ENCODE measurements at places on chromosomes 2 and 18. TPM values are rescaled to one million over a fixed set of nuclear protein-coding genes. Genes with fewer than 3 reads are reported as not detected.

Gene SULT1C2
- not detected for total RNA-seq

Gene HTR2B
- total RNA-seq, result not detected

Gene APLF
- 6.8 TPM for total RNA-seq

Gene MOGAT1
- total RNA-seq, result not detected

Gene RUFY4
- total RNA-seq, result 0.53 TPM

Gene ALK
- total RNA-seq, result not detected

Gene SLC11A1
- 0.93 TPM for total RNA-seq

Gene SS18
- 99.7 TPM for total RNA-seq

Gene CD8B
- total RNA-seq, result not detected

Gene C2orf74
- total RNA-seq, result 6.0 TPM

Gene DUSP2
- 118 TPM for total RNA-seq

Gene RNF144A
- total RNA-seq, result 0.56 TPM

Gene TDRD15
- 0.58 TPM for total RNA-seq

Gene TNS1
- total RNA-seq, result 0.13 TPM

Gene VWC2L
- not detected for total RNA-seq

Gene G6PC2
- not detected for total RNA-seq

Gene C1GALT1C1L
- not detected for total RNA-seq

Gene REG3G
- total RNA-seq, result not detected

Gene LOXHD1
- not detected for total RNA-seq

Gene LYG1
- total RNA-seq, result 1.9 TPM

Gene ANKRD44
- total RNA-seq, result 185 TPM

Gene STAT4
- total RNA-seq, result 15.1 TPM

Gene CYP1B1
- 1.2 TPM for total RNA-seq

Gene SOX11
- 0.05 TPM for total RNA-seq

Gene GPR155
- total RNA-seq, result 2.8 TPM

Gene KIF1A
- total RNA-seq, result not detected

Gene SERPINB5
- total RNA-seq, result not detected

Gene ZNF397
- 48.7 TPM for total RNA-seq

Gene PLCL1
- not detected for total RNA-seq

Gene STON1
- 0.86 TPM for total RNA-seq

Gene COL3A1
- not detected for total RNA-seq

Gene KLF7
- 35.8 TPM for total RNA-seq

Gene CIAO1
- 65.6 TPM for total RNA-seq

Gene TUBA3E
- not detected for total RNA-seq

Gene UGT1A8
- total RNA-seq, result not detected

Gene DLX2
- total RNA-seq, result 0.16 TPM

Gene DSG4
- total RNA-seq, result not detected

Gene NGEF
- total RNA-seq, result not detected

Gene CNTNAP5
- not detected for total RNA-seq

Gene STPG4
- total RNA-seq, result 1.0 TPM

Gene SLC4A5
- total RNA-seq, result 5.9 TPM

Gene ZSCAN30
- 21.2 TPM for total RNA-seq

Gene COL4A4
- total RNA-seq, result 10.9 TPM

Gene ABCG5
- not detected for total RNA-seq

Gene ANKRD30BL
- total RNA-seq, result not detected

Gene TGFA
- 0.31 TPM for total RNA-seq

Data from activated B cell treated with CpG ODN at 0.5 μM for 24 hours (primary cell).